ENCODE measurements at places on chromosomes 5 and 9. TPM values are rescaled to one million over a fixed set of nuclear protein-coding genes. Genes with fewer than 3 reads are reported as not detected.

- no peak for DNase-seq
Observed at GRCh38 chr5:1831677-1832313, 30.6 kb downstream of the NDUFS6 start.

GRCh38 chr5:86837610-86838009 lies 219.9 kb downstream of the COX7C start:
- no peak for DNase-seq

GRCh38 chr9:134987906-134988700 lies 70.4 kb upstream of the FCN1 start:
- no peak for DNase-seq

GRCh38 chr9:124439086-124439485 lies 11.2 kb upstream of the ADGRD2 start:
- no peak for DNase-seq

GRCh38 chr5:97676608-97677007 lies 493.6 kb upstream of the RIOK2 start:
- no peak for DNase-seq

- DNase-seq = no peak
Observed at GRCh38 chr9:99999797-100000196, 93.3 kb downstream of the STX17 start.

DNA sequence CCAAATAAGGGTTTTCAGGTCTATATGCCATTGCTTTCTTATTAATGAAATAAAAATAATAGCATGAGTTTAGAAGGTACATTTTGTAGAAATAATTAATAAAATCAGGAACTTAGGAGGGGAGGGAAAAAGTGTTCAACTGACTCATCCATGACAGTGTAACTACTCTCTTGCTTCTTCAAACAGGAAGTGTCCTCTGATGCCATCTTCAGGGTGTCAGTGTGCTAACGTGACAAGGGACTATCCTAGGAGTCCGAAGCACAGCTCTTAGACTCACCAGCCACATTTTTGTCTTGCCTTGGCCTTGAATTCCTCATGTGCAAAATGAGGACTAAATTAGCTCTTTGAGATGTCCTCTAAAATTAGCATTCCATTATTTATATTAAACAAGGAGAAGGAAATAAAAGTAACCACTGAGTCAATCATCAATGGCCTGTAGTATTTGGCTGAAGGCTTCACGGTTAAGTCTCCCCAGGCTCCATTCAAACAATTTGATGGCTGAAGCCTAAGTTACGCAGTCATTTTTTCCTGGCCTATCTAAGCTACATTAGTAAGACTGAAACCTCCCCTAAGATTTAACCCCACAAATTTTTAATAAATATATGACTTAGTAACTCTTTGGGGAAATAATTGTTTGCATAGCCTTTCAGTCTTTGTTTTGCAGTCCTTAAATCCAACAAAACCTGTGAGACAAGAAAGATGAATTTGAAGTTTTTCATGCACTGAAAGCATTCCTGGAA lies 151.1 kb downstream of the ARL15 start:
- no peak for DNase-seq

- DNase-seq = no peak
Observed at GRCh38 chr9:133709015-133709611, 29.0 kb downstream of the SARDH start.

GRCh38 chr9:97511655-97512427 lies 10.4 kb downstream of the TMOD1 start:
- DNase-seq = no peak

DNA sequence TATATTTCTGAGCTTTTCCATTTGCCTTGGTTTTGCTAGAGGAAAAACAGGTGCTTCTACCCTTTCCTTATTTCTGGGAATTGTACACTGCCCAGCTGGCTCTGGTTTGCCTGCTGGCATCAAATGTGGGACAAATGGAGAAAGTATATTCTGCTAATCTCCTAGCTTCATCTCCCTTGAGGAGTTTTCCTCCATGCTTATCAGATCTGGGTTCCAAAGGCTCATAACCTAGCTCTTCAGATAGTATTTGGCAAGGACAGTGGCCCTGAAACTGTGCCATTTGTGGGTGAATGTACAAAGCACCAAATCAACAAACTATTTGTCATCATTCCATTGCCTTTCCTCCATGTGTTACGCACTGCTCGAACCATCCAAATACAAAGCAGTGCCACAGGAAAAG lies 16.2 kb downstream of the PRLR start:
- DNase-seq = no peak

- no peak for DNase-seq
Observed at GRCh38 chr9:121313458-121314152, 45.6 kb downstream of the GSN start.

- DNase-seq = no peak
Observed at GRCh38 chr5:92761585-92761984, 819.4 kb downstream of the NR2F1-AS1 start.

DNA sequence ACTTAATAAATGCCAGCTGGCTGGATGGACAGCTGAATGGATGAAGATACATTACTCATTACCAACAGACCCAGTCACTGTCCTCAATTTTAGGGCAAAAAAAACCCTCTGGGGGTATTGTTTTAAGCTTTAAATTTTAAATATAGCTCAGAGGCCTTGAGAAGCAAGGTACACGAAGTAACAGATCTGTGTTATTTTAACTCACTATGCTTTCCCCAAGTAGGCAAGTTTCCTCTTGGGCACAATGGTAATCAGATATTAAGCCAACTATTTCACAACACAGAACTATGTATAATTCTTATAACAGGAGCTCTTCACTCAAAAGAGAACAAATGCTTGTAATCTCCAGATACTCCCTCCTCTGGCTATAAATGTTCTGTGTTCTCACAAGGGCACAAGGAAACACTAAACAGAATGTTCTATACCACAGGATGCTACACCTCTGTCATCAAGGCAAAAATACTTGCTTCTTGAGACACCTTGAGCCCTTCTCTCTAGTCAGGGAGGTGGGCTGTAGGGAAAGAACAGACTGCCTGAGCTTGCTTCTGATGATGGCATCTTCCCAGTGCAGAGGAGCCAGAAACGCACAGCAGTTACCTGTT lies 443.8 kb downstream of the SPOCK1 start:
- no peak for DNase-seq

GRCh38 chr5:168878135-168878745 lies 299.1 kb upstream of the PANK3 start:
- no peak for DNase-seq

- DNase-seq = no peak
Observed at GRCh38 chr5:54742417-54742891, 224.9 kb downstream of the SNX18 start.

GRCh38 chr9:92474587-92474986 lies 7.7 kb downstream of the ASPN start:
- DNase-seq = no peak

The SLC46A2 gene
- total RNA-seq = not detected

The CCNJL gene
- total RNA-seq = 35.0 TPM

The ZNF462 gene
- total RNA-seq = 34.8 TPM

The ARSB gene
- total RNA-seq = 18.1 TPM

The SELENOP gene
- total RNA-seq = 1.6 TPM

The HTR1A gene
- total RNA-seq = not detected

The PCDHB5 gene
- 0.08 TPM for total RNA-seq

The GLDC gene
- total RNA-seq = 4.0 TPM

The IFNK gene
- total RNA-seq = not detected

Data from Panc1 (cell line).